B cell (primary cell): ENCODE measurements at places on chromosomes 4 and X. TPM values are rescaled to one million over a fixed set of nuclear protein-coding genes. Genes with fewer than 3 reads are reported as not detected.

DNA sequence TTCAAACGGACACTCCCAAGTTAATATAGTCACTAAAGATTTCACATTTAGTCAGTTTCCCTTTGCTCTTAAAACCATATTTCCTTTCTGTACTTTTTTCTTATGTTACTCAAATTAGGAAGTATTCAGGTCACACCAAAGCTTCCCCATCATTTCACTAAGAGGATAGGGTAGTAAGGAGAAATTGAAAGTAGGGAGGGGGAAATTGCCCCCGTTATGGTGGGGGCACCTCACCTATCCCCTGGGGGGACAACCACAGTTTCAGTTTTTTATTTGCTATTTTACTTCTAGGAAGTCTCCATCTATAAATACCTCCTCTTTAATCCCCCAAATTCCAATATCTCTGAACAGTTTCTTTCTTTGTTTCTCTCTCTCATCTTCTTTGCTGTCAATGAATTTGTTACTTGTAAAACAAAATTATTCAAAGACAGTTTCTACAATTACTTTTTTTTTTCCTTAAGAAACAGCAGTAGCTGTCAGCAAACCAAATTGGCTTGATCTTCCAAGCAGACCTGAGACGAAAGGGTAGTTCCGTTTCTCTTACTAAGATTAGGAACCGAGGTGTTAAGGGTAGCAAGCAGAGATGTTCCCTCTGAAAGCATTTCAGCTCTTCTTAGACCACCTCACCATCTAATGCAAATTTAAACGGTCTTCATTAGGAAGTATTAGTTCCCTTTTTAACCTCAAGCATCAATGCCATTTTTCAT is 160.2 kb upstream of the KLF3 start:
- DNase-seq: peak; percentile 70
- peaks cover 18% of the 10 kb centered on the region for H3K4me1 ChIP-seq
- no peaks in the 10 kb centered on the region for H3K27me3 ChIP-seq
- no peak overlapping the region for H3K27ac ChIP-seq

DNA sequence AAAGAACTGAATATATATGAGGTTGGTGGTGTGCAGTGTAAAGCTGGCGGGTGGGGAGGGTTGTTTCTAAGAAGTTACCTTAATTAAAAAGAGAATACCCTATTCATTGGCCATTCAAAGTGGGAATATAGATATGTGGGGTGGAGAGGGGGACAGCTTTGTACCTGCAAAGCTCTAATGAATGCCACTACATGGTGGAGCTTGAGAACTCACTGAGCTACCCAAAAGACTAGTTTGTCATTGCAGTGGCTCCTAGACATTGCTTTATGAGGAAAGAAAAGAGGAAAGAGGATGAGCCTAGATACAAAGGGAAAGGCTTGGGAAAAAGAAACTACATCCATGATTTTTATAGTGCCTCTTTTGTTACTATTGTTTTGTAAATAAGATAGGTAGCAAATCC is 209.9 kb upstream of the SPRY1 start:
- H3K4me3 ChIP-seq: no peak overlapping the region
- H3K36me3 ChIP-seq: no peaks in the 10 kb centered on the region
- no peaks in the 10 kb centered on the region for H3K4me1 ChIP-seq
- DNase-seq: no peak
- H3K27me3 ChIP-seq: no peaks in the 10 kb centered on the region

- H3K4me3 ChIP-seq: no peak overlapping the region
- no peak overlapping the region for H3K27ac ChIP-seq
- H3K4me1 ChIP-seq: no peaks in the 10 kb centered on the region
- DNase-seq: no peak
- no peaks in the 10 kb centered on the region for H3K36me3 ChIP-seq
These were observed 124.5 kb downstream of the RAPGEF2 start for GRCh38 chr4:159227378-159227777.

Gene TMEM129
- total RNA-seq: 41.0 and 41.9 TPM in 2 replicates

DNA sequence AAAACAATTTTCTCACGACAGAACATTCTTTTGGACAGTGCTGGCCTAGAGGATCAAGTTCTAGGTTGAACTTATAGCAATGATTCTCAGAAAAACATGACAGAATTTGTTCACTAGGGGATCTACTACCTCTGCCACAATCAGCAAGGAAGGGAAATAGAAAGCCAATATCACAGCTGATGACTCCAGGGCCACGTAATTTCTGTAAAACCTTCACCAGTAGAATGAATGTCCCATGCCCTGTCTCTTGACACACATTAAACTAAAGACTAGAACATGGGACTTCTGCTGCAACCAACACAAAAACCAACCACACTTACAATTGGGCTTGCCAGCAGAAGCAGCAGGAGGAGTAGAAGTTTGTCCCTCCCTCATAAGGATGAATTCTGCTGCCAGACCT is 86.0 kb upstream of the NPFFR2 start:
- H3K4me1 ChIP-seq: no peaks in the 10 kb centered on the region
- no peak for DNase-seq

- H3K27ac ChIP-seq: no peak overlapping the region
- H3K4me3 ChIP-seq: no peak overlapping the region
- no peak for DNase-seq
- no peaks in the 10 kb centered on the region for H3K36me3 ChIP-seq
- no peaks in the 10 kb centered on the region for H3K4me1 ChIP-seq
- no peaks in the 10 kb centered on the region for H3K27me3 ChIP-seq
These were observed 320.4 kb upstream of the SLC7A11 start for GRCh38 chr4:138562544-138562991.
